ENCODE measurements at places on chromosomes 5 and 9. TPM values are rescaled to one million over a fixed set of nuclear protein-coding genes. Genes with fewer than 3 reads are reported as not detected.

The PCDHB3 gene
- 1.5 TPM for total RNA-seq

The INSL4 gene
- not detected for total RNA-seq

The SLC34A3 gene
- not detected for total RNA-seq

The PCDHA9 gene
- total RNA-seq, result 0.32 TPM

The GFPT2 gene
- 13.4 TPM for total RNA-seq

The GDA gene
- 0.30 TPM for total RNA-seq

The LRRC19 gene
- total RNA-seq, result 0.27 TPM

The UGT3A2 gene
- total RNA-seq, result not detected

The NIPAL4 gene
- not detected for total RNA-seq

The RPL12 gene
- 1,018 TPM for total RNA-seq

The TTC23L gene
- total RNA-seq, result 1.3 TPM

The ORM1 gene
- 9.2 TPM for total RNA-seq

The SAXO1 gene
- total RNA-seq, result 0.15 TPM

The G3BP1 gene
- 148 TPM for total RNA-seq

The PTPRD gene
- total RNA-seq, result 17.2 TPM

The SYK gene
- 88.9 TPM for total RNA-seq

The FBN2 gene
- 0.83 TPM for total RNA-seq

The SAPCD2 gene
- 0.86 TPM for total RNA-seq

The IRGM gene
- 0.24 TPM for total RNA-seq

The DMRT3 gene
- total RNA-seq, result 0.24 TPM

The GRPEL2 gene
- 15.1 TPM for total RNA-seq

The TAL2 gene
- not detected for total RNA-seq

The CRHBP gene
- total RNA-seq, result 0.53 TPM

The HTR1A gene
- not detected for total RNA-seq

The MSX2 gene
- total RNA-seq, result 0.27 TPM

The DNM1 gene
- 8.8 TPM for total RNA-seq

The ALDH7A1 gene
- total RNA-seq, result 23.7 TPM

The LHFPL2 gene
- total RNA-seq, result 40.6 TPM

The NXNL2 gene
- 0.71 TPM for total RNA-seq

The FGD3 gene
- total RNA-seq, result 23.9 TPM

The GLRA1 gene
- total RNA-seq, result not detected

The EIF4EBP3 gene
- total RNA-seq, result 19.3 TPM

The FAM151B gene
- total RNA-seq, result 4.1 TPM

The FCN2 gene
- total RNA-seq, result not detected

The PCA3 gene
- total RNA-seq, result not detected

The CDH12 gene
- 0.38 TPM for total RNA-seq

The PRR16 gene
- total RNA-seq, result 0.95 TPM

The RNF183 gene
- not detected for total RNA-seq

The SLC6A3 gene
- total RNA-seq, result 0.12 TPM

The PCDHB4 gene
- 2.2 TPM for total RNA-seq

The RAD50 gene
- total RNA-seq, result 33.2 TPM

The IFNA21 gene
- total RNA-seq, result not detected

The SOX30 gene
- not detected for total RNA-seq

The INSL6 gene
- total RNA-seq, result not detected

The SPEF2 gene
- total RNA-seq, result 17.6 TPM

The FAXDC2 gene
- 72.7 TPM for total RNA-seq

The HOMER1 gene
- total RNA-seq, result 6.9 TPM

The ADAMTS13 gene
- total RNA-seq, result 1.9 TPM

The ZNF618 gene
- 10.2 TPM for total RNA-seq

The AGXT2 gene
- total RNA-seq, result not detected

The LECT2 gene
- total RNA-seq, result not detected

The OBP2B gene
- not detected for total RNA-seq

The TAF11L5 gene
- total RNA-seq, result not detected

The ALDOB gene
- total RNA-seq, result 0.38 TPM

The SLC6A18 gene
- total RNA-seq, result not detected
